ENCODE measurements at places on chromosomes 11 and 22.

DNA sequence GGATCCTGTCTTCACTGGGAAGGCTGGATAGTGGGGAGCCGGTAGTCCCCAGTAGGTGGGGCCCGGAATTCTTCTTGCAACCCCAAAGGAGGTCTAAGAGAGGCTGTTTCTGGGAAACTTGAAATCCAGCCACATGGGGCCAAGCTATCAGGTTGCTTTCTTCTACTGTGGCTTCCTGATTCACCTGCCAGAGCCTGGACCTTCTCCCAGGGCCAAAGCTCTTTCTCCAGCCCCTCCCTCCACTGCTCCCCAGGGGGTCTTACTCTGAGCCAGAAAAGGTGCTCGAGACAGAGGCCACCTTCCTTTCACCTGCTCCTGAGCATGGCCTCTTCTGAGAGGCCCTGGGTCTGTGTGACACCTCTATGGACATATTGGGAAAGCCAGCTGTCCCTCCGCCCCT lies 9.1 kb downstream of the TST start:
- no peak for DNase-seq

DNA sequence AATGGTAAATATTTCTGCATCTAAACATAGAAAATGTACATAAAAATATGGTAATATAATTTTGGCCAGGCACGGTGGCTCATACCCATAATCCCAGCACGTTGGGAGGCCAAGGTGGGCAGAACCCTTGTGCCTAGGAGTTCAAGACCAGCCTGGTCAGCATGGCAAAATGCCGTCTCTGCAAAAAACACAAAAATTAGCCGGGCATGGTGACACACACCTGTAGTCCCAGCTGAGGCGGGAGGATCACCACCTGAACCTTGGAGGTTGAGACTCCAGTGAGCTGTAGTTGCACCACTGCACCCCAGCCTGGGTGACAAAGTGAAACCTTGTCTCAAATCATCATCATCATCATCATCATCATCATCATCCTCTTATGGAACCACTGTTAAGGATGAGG lies 230.6 kb upstream of the NCAM1 start:
- no peak for DNase-seq

GRCh38 chr11:56948991-56949515 lies 39.7 kb upstream of the OR5AK2 start:
- no peak for DNase-seq

DNA sequence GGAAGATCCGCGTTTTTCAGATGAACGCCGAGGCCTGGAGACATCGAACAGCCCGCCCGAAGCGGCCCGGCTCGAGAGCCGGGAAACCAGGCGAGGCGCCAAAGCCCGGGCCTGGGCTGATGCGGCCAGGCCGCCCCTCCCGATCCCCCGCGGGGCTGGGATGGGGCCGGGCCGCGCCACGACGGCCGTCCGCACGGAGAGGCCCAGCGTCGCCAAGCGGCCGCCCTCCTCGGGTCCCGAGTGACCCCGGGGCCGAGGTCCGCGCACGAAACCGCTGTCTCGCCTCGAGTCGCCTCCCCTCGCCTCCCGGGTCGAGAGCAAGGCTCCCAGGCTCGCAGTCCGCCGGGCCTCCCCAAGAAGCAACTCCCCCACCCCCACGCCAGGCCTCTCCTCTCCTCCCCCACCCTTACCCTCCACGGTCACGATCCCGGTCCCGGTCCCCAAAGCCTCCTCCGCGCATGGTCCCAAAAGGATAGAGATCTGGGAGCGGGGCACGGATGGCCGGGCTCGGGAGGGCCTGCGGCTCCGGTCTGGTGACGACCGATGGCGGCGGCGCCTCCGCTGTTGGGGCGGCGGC lies 482 bp downstream of the DDX17 start:
- no peak for DNase-seq

DNA sequence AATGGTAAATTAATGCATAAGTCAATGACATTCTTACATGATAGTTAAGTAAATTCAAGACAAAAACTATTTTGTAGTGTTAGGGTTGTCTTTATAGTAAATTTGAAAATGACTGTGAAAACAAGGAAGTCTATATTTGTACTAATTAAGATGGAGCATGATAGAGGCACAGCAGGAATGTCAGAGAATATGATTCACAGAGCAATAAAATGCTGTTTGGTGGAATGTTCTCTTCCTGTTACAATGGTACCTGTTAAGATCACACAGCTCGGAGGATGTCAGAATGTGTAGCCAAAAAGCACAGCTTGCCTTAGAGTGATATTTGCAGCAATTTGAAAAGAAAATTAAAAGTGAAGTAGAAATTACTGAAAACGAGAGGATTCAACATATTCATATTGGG lies 2339.7 kb upstream of the RAG2 start:
- no peak for DNase-seq

DNA sequence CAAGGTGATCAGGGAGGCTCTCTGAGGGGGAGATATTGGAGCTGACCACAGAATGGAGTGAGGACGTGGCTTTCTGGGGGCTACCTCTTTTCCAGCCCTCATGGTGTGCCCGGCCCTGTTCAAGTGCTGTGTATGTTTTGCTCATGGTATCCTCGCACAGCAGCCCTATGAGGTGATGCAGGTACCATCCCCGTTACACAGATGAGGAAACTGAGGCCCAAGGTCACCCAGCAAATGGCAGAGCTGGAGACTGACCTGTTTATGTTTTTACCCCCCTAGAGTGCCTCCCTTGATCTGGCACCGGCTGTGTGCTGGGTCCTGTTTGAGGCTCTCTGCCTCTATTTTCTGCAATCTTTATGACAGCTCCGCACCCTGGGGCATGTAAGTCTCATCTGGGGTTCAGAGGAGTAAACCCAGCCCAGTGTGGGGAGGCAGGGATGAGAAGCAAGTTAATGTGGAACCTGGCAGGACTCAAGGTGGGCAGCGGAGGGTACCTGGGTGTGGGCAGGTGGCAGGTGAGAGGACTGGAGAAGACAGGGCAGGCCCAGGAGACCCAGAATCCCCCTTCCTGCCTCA lies 20.8 kb downstream of the SGSM1 start:
- DNase-seq = no peak

All from NCI-H1436 treated with DMSO at 0.1 percent for 48 hours (cell line).